Femur (tissue), 1 donor: ENCODE measurements at places on chromosomes 12 and 14.

GRCh38 chr12:119613319-119613936, 19.9 kb downstream of the TMEM233 start:
- DNase-seq = no peak

DNA sequence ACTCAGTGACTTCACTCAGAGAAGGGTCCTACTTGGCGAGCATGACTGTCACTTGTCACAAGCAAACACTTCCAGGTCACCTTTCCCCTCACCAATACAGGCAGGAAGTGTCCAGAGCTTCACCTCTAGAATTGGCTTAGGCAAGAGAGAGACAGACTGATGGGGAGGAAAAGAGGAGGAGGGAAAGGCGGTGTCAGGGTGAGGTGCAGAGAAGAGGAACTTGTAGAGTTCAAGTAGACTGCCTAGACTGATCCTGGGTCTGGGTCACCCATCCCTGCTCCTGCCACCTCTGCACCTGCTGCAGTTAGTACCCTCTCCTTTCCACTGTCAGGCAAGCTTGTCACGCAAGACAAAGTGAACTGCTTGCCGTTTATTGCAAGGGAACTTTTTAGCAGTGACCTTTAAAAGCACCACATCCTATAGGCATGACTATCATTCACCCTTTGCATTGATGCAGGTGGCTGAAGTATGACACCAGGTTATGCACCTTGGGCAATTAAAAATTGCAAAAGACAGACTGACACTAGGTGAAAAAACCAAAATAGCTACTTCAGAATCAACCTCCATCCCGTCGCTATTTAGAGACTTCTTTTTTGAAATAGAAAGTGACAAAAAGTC, 292.4 kb downstream of the SYT1 start:
- DNase-seq = no peak

DNA sequence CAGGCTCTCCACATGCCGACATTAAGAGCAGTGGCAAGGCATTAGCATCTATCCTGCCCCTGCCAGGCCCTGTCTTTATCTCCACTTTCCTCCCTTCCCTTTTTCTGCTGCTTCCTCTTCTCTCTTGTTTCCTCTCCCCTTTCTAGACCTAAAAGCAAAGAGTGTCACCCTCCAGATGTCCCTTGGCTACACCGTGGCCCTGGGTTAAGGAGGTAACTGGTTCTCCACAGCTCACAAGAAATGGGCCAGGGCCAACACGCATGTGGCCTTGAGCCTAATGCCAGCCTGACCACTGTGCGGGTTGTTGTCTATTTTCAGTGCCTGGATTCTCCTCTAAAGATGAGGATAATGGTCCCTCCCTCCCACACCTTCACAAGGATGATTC, 41.7 kb upstream of the DDX11 start:
- DNase-seq = no peak

GRCh38 chr12:94977766-94978468, 25.6 kb downstream of the NDUFA12 start:
- no peak for DNase-seq

- DNase-seq = no peak
Observed at GRCh38 chr14:75595226-75595625, 16.8 kb downstream of the FLVCR2 start.
